NB4 (cell line): ENCODE measurements at places on chromosomes 11 and 22.

DNA sequence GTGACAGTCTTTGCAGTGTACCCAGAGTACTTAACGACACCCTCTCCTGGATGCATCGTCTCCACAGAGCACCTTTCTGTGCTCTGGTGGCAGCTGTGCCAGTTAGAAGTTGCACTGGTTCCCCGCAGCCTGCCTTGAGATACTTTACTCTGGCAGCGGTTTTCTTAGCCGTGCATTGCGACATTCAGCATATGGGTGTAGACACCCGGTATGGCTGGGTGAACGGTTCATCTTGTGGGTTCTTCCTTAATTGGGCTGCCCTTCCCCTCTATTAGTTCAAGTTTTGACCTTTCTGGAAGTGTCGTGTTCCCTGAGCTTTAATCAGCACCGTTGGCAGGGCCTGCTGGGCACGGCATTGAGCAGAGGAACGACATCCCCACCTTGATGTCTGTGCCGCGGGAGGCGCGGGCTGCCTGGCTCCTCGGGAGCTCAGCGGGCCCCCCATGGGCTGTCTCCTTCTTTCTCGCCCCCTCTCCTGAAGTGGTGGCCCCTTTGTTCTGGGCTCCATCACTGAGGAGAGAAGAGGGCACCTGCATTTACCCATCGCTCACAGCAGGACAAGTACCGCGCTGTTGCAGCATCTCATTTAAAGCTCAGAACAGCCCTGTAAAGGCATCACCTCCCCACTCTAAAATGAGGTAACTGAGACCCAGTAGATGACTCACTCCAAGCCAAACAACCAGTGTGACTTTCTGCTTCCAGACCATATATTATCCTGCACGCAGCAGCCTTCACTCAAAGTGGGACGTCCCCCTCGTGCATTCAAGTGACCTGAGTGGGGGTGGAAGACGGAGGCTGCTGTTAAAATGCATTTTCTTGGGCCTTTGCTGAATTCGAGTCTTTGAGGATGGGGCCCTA is 13.3 kb downstream of the FAM83F start:
- peak; percentile 90 for DNase-seq

GRCh38 chr11:111944651-111945051 is 7.5 kb downstream of the DIXDC1 start:
- DNase-seq: no peak

- DNase-seq: no peak
Observed at GRCh38 chr11:72541257-72541974, 107.1 kb upstream of the CLPB start.

- no peak for DNase-seq
Observed at GRCh38 chr11:58965246-58965985, 26.1 kb downstream of the GLYATL1 start.

DNA sequence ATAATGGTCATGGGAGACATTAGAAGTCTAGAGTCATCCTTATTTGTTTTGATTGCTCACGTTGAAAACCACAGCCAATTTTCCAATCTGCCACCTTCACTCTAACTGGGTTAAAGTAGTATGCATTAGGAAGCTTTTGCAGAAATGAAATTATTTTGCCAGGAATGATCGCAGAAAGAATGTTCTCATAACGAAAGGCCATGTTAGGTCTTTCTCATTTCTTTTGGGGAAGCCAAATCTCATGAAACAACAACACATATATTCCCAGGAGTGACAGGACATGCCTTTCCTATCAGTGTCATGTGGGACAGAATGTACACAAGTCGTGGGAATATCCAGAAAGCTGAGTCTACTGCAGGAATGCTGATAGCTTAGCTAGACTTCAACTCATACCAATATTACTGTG is 386.3 kb downstream of the AASDHPPT start:
- DNase-seq: no peak

DNA sequence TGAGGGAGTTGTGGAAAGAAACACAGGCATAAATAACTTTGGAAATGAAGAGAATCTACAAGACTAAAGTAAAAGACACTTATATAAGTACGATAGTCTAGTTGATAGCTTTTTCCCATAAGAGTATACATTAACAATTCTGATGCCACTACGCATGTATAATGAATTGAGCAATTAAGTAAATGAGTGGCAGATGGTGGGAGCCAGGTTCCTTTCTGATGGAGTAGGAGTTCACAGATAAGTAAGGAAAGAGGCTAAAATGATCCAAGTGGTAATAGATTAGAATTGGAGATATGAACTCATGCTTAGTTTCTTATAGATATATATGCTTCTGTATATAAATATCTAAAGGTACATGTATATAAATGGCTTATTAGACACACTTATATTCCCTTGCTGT is 368.3 kb downstream of the FAM181B start:
- no peak for DNase-seq

DNA sequence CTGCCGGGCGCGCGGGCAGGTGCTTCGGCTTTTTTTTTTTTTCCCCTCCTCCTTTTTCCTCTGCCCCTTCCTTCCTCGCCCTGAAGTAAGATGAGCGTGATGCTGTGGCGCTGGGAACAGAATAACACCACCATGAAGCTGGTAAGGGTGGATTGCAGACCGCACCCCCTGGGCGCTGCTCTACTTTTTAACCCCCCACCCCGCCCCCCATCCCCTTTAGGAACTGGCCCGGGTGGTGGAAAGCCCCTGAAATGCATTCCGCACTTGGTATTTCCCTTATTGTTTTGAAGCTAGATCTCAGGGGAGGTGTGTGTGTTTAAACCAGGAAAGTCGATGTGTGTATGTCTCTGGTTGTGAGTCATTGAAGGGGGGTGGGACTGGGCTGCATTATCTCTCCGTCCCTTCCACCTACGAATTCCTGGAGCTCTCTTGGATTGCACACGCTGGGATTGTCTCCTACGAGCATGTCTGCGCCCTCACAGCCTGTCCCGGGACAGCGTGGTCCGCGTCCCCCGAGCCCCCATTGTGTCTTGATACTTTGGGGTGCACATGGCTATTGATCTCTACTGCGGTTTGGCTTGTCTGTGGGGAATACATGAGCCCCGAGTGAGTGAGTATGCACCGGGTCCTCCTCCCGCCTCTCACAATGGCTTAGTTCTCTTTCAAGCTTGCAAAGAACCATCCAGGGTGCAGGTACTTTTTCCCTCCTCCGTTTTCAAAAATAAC is 64.9 kb downstream of the NAV2 start:
- DNase-seq: no peak
